ENCODE measurements at places on chromosomes 2 and 18.

DNA sequence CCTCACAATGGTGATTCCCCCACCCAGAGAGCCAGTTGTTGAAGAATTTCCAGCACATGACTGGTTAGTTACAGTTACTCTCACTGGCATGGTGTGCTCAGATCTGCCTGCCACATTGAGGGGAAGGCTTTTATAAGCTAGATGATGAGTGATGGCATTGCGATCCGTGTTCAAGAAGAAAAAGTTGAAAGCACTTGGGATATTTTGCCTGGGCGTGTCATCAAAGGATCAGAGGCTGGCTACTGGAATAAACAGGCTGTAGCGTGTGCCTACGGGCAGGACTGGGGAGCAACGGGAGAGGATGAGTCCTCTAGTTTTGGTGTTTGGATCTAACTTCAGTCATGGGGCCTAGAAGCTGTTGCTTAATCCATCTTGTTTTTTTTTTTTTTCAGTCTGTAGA, 175.0 kb downstream of the SETBP1 start:
- no peak for DNase-seq

- no peak for DNase-seq
These were observed 295.3 kb upstream of the EPAS1 start for GRCh38 chr2:46001741-46002506.

- DNase-seq = no peak
These were observed 127.3 kb downstream of the RNF144A start for GRCh38 chr2:7044253-7045250.

- no peak for DNase-seq
These were observed 386.2 kb downstream of the PTH2R start for GRCh38 chr2:208792766-208793165.

- DNase-seq = no peak
These were observed 128.2 kb upstream of the GLI2 start for GRCh38 chr2:120607506-120607905.

- no peak for DNase-seq
These were observed 24.1 kb downstream of the SIGLEC15 start for GRCh38 chr18:45849529-45849928.

DNA sequence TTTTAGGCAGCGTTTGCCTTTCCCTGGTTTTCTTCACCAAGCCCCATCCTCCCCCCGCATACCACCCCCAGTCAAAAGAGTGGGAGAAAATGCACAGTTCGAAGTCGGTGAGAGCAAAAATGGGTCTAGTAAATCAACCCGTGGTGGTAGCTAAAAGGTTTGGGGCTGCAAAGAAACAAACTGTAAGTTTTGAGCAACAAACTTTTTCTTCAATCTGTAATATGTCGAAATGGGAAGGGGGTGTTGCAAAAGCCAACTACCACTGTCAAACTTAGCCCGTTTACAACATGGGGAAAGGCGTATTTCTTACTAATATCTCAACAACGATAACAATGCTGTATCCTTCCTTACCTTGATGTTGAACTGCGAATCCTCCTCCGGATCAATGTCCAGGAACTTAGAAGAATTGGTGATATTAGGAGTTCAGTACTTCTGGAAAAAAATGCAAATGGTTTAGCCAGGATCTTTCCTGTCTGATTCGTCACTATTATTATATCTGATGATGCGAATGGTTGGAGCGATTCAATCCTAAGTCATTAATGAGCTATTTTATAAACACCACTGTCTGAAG, 2.4 kb upstream of the SATB2 start:
- DNase-seq = peak; percentile 43

DNA sequence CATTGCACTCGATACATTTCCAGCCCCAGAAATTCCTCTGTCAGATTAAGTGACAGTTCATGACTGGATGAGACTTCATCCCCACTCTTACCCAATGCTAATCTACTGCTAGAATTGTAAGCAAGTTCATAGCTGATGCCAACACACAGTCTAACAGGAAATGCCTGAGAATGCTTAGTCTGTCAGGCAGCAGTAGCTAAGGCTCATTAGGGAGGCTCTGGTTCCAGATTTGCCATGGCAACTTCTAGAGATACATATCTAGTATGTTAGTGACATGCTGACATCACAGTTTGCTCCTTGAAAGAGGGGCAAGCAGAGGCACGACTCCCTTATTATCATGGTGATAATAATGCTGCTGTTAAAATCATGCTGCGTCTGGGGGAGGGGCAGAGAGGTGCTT, 198.4 kb downstream of the RBM43 start:
- DNase-seq = no peak

DNA sequence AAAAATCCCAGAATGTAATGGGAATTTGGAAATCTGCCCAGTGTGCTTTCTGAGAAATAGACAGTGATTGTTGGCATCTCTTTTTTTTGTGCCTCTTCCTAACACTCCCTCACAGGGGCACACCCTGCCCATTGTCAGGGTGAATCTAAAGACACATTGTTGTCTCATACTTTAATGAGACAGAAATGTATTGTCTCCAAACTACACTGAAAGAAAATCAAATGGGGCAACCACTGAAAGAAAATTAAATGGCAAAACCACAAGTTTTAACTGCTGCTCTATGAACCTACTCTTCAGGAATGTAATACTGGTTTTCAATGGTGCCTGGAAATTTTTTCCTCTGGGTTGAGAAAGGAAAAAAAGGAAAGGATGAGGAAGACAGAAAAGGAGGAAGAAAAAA, 43.2 kb upstream of the GLS start:
- DNase-seq = no peak

- DNase-seq = no peak
These were observed 6.2 kb downstream of the PELI1 start for GRCh38 chr2:64137996-64138395.

GRCh38 chr2:218546012-218546411, 22.1 kb downstream of the USP37 start:
- no peak for DNase-seq
